ENCODE measurements at places on chromosomes 13 and 19. TPM values are rescaled to one million over a fixed set of nuclear protein-coding genes. Genes with fewer than 3 reads are reported as not detected.

TPTE2 gene
- under 0.01 TPM for total RNA-seq

TMEM190 gene
- not detected for total RNA-seq

TMEM147 gene
- total RNA-seq: 77.3 TPM

KASH5 gene
- not detected for total RNA-seq

SLC35E1 gene
- 46.2 TPM for total RNA-seq

ZNF329 gene
- 14.2 TPM for total RNA-seq

IGFL4 gene
- total RNA-seq: not detected

All from fibroblast of villous mesenchyme (primary cell).